ENCODE measurements at places on chromosomes 12 and 14.

GRCh38 chr12:54588890-54589267, 420 bp upstream of the PPP1R1A start:
- no peak for DNase-seq

GRCh38 chr12:106446419-106447092, 89.0 kb downstream of the POLR3B start:
- DNase-seq, result no peak

- no peak for DNase-seq
These were observed 30.4 kb downstream of the DLGAP5 start for GRCh38 chr14:55160989-55161388.

DNA sequence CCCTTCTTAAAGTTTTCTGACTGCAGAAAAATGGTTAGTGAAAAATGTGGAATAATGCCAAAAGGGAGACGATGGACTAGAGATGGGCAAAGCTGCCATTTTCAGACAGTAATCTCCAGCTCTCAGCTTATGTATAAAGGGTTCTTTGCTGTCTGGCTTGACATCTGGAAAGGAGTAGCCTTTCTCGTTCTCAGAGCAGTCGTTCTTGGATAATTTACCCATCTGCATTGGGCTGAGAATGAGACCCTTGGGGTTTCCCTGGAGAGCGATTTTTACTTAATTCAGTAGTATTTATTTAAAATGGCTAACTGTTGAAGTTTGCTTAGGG, 1.2 kb downstream of the NUDT4 start:
- DNase-seq, result peak; percentile 50

DNA sequence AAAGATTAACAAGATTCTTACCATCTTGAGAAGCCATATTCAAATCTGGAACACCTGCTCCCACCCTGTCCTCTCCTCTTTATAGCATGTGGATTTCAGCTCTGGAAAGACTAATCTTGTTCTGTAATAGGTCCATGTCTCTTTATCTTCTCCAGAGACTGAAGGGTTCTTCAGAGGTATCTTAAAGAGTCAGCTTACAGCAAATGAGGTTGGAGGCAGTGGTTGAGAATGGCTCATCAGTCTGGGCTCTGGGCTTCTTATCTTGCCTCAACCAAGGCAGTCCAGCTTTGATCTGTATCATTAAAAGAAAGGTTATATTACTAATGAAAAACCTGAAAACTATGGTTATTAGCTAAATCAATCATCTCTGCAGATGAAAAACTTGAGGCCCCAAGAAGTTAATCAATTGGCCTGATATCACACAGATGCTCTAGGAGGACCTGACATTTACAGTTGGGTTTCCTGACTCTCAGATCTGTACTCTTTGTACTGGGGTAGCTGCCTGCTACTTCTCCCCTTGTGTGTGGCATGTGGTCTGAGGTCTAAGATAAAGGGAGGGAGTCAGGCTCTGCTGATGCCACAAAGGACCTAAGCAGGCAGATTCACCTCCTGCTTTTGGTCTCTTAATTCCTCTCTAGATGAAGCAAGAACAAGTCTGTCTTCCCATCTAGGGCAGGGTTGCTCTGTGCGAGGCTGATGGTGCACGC, 1.7 kb upstream of the AKAP6 start:
- no peak for DNase-seq

- no peak for DNase-seq
These were observed 19.9 kb upstream of the MLXIP start for GRCh38 chr12:122058549-122059149.

- peak; percentile 6 for DNase-seq
These were observed 10.0 kb downstream of the DACT1 start for GRCh38 chr14:58647777-58648176.

GRCh38 chr14:52356025-52356424, 41.9 kb downstream of the PTGER2 start:
- DNase-seq, result no peak

- DNase-seq, result no peak
These were observed 47.5 kb upstream of the NR1H4 start for GRCh38 chr12:100426145-100426544.

DNA sequence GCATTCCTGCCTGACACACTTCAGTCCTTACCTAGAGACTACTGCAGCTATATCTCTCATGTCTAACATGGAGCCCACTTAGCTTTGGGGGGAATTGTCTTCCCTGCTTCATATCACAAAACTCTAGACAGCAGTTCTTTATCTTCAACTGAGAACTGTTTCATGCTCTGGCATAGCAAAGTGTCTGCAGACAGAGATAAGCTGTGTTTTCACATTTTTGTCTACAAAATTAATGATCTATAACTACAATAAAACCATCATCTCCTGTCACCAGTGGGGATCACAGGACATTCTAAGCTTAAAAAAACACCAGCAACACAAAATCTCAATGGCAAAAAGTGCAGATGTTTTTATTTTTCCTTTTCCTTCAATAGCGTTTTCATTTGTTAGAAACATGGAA, 137.1 kb upstream of the VRK1 start:
- no peak for DNase-seq

DNA sequence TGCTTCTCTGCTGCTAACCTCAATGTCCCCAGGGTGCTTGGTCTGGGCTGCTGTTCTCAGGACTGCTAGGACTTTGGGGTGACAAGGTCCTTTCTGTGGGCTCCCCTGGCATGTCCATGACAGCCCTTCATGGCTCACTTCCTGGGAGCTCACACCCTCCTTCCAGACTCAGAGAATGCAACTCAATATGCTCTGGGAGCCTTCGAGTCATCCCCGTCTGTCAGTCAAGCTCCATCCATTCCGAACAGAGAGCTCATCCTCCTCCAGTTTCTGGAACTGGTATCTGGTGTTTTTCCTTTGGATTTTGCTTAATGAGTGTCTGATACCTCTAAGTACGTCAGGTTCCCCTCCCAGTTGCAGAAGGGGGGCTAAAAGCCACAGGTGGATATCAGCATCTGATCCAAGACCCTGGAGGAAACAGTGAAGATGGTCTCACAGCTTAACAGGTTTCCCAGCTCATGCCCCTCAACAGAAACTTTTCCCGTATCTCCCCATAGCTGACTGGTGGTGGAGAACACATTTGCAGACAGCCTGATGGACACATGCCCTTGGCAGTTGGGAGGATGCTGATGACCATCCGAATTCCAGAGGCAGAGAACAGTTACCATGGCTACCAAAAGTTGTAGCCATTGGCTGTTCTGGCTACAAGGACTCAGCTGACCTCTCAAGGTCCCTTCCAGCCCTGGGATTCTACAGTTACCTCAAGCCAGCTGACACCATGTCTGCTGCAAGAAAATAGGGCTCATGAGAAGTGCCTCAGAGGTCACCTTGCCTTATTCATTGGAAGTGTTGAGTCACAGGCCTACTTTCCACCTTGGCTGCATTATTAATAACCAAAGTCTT, 9.5 kb upstream of the RAB35 start:
- no peak for DNase-seq

DNA sequence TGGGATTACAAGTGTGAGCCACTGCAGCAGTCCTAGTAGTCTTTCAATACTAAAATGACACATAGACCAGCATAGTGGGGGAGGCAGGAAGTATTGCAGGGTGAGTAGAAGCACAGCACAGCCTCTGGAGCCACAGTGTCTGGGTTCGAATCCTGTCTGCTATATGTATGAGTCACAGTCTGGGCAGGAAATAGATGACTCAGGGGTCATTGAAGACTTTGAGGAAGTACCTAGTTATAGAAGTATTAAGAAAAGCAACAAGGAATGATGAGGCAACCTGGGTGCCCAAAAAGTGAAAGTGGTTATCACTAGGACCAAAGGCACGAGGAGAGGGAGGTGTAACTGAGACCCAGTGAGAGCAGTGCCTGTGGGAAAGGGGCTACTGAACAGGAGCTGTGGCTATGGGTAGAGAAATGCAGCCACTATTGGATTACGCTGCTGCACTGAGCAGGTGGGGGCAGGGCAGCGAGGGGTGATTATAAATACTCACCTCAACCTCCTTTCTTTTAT, 124.0 kb downstream of the PDE3A start:
- no peak for DNase-seq

DNA sequence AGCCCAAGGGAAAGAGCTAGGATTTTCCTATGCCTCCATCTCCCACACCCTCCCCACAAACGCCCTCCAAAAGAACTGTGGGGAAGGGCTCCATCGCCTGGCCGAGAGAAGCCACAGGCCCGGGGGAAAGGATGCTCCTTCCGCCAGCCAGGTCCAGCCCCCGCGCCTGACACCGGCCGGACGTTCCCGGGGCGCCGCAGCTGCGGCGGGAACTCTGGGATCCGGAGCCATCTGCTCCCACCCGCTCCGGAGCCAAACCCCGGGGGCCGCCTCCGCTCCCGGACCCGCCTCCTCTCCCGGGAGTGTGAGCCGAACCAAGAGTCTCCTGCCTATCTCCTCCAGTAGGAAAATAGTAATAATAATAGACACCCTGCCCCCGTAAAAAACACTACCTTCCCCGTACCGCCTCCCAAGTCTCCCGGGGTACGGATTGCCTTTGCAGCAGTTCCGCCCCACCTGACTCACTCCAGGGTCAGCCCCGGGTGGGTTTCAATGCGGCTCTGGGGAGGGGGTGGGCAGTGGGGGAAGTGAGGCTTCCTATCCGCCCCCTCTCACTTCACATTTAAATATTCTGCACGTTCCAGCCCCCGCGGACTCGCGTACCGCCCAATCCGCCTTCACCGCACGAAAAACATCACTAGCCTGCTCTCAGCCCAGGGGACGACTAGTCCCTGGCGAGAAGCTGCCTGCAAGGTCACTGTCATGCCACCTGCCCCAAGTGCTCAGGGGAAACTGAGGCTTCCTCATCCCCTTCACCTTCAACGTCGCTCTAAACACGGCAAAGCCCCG, 2.4 kb downstream of the AGAP2 start:
- DNase-seq, result peak; percentile 51

GRCh38 chr12:109531411-109531810, 41.9 kb downstream of the MMAB start:
- DNase-seq, result no peak

GRCh38 chr12:108337235-108338223, 1.6 kb downstream of the CMKLR1 start:
- peak; percentile 14 for DNase-seq

GRCh38 chr12:88241862-88242570, 99.9 kb downstream of the TMTC3 start:
- no peak for DNase-seq

GRCh38 chr12:78176643-78177042, 345.9 kb downstream of the NAV3 start:
- DNase-seq, result no peak

- peak; percentile 79 for DNase-seq
These were observed 8.0 kb upstream of the CERS5 start for GRCh38 chr12:50174971-50175715.

- no peak for DNase-seq
These were observed 283.1 kb downstream of the DPF3 start for GRCh38 chr14:72610831-72611200.

DNA sequence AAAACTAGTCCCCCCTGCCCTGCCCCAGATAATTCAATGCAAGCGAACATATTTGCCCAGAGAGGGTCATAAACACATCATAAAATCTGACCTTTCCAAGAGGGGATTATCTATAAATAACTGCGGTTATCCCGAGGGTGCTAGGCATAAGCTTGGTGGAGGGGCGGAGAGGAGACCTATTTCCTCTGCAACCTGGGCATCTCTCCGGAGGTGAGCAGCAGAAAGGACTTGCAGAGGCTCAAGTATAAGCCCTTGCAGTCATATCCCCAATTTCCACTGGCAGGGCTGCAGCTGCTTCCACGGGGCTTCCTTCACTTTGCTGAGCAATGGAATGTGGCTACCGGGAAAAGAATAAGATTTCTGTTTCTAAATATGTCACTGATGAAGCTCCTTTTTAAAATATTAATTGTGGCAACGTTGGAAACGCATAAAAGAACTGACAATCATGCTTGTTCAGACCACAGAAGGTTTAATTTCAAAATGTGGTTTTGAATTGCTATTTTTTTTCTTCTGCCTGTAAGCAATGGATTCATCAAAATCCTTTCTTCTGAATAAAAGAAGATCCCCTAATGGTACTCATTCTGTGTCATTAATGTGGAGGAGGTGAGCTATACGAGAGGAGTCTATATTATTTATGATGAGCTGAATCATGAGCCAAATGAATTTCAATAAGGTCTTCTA, 268.9 kb upstream of the ATP2B1 start:
- no peak for DNase-seq

DNA sequence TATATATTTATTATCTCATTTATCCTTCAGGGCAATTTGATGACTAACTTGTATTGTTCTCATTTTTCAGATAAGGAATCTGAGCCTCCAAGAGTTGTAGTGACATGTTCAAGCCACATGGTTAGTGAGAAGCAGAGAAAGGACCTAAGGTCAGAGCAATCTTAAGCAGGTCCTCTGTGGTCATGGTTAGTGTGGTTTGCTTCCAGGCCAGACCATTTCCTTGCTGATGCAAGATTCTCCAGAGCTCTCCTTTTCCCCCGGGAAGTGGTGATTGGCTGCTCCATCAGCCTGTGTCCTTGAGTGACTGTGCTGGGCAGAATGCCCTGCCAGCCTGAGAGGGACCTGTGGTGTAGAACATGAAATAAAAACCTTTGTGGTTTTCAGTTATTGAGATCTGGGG, 141.3 kb downstream of the KTN1 start:
- DNase-seq, result no peak

- no peak for DNase-seq
These were observed 1.3 kb downstream of the FBXO33 start for GRCh38 chr14:39430762-39431415.

DNA sequence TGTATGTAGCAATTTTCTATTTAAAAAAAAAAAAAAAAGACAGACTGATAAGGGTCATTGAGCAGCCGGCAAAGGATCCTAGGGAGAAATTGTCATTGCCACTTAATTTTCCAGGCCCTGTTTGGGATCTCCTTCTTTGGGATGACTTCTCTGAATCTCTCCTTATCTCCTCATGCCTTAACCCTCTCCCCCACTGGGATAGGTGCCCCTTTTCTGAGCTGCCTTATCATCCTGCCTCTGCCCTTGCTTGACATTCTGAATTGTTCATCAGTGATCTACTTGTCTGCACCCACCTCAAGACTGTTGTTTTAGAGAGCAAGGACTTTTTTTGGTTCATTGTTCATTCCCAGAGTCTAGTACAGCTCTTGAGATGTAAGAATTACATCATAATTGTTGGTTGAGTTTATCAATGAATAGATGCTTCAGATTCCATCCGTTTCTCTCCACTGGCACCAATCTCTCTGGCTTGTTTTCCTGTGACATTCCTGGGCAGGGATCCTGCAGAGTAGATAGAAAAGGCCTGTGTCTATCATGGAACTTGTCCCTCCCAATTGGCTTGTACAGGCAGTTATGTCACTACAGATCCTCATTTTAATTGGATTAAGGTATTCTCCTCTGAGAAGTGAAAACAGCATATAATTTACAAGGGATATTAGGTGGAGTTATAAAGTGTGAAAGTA, 42.6 kb downstream of the SOCS2 start:
- no peak for DNase-seq

GRCh38 chr12:1791104-1791841, 29.1 kb upstream of the LRTM2 start:
- peak; percentile 36 for DNase-seq
